Pulmonary artery endothelial cell (primary cell): ENCODE measurements at places on chromosomes 5 and 9. TPM values are rescaled to one million over a fixed set of nuclear protein-coding genes. Genes with fewer than 3 reads are reported as not detected.

GRCh38 chr5:149583394-149583793 lies 2.1 kb downstream of the ARHGEF37 start:
- no peak for DNase-seq

GRCh38 chr9:94912700-94913249 lies 186.3 kb downstream of the AOPEP start:
- DNase-seq, result no peak

COL15A1 gene
- not detected in 2 replicates for total RNA-seq

GRCh38 chr9:21381448-21382339 lies 3.5 kb downstream of the IFNA2 start:
- no peak for DNase-seq
